Small intestine (tissue), 16 donors: ENCODE measurements at places on chromosomes 11 and 22. TPM values are rescaled to one million over a fixed set of nuclear protein-coding genes. Genes with fewer than 3 reads are reported as not detected.

DNA sequence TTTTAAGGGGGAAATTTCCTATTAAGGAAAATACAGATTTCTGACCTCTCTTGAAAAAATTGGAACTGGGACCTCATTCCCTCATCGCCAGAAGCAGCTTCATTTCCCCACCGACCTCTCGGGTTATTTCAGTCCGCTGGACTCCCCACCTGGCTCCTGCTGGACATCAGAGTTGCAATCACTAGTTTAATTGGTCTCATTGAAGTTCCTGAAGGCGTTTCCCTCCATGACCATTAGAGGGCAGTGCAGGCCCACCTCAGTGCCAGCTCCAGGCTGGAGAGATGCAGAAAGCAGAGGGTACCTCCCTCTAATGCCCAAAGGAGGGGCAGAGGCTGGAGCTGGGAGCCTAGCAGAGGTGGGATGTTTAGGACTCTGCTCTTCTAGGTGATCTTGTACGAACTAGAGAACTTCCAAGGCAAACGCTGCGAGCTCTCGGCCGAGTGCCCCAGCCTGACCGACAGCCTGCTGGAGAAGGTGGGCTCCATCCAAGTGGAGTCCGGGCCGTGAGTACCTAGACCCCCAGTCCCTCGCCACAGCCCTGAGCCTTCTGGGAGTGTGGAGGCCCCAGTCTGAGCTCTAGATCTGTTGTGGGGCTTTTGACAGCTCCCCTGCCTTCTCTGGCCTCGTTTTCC is 2.7 kb downstream of the CRYBB3 start:
- H3K27ac ChIP-seq = no peak overlapping the region
- H3K36me3 ChIP-seq = no peaks in the 10 kb centered on the region
- H3K4me1 ChIP-seq = no peaks in the 10 kb centered on the region
- no peaks in the 10 kb centered on the region for H3K27me3 ChIP-seq

The KIRREL3 gene
- not detected for polyA plus RNA-seq

The APOBEC3B gene
- polyA plus RNA-seq = 3.6 TPM

DNA sequence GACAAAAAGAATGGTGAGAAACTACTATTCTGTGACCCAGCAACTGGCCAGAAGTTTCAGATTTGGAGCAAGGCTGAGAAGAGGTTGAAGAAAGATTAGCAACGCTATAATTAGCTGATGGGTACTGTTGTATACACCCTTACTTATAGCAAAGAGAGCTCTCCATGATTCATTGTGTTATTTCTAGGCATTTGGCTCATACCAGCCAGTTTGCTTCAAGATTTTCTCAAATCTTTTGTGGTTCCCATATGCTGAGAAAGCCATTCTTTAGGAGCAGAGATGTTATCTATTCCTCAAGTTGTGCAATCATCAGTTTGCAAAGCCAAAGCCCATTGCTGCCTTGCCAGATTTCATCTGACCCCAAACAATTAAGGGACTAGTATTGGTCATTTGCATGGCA is 179.4 kb downstream of the ETS1 start:
- no peaks in the 10 kb centered on the region for H3K27me3 ChIP-seq
- H3K36me3 ChIP-seq = no peaks in the 10 kb centered on the region
- H3K4me1 ChIP-seq = peaks cover 10% of the 10 kb centered on the region
- no peak overlapping the region for H3K27ac ChIP-seq

- no peaks in the 10 kb centered on the region for H3K4me1 ChIP-seq
- H3K4me3 ChIP-seq = no peak overlapping the region
- no peaks in the 10 kb centered on the region for H3K36me3 ChIP-seq
Measured at GRCh38 chr22:27454807-27455450, 346.6 kb downstream of the MN1 start.
